ENCODE measurements at places on chromosomes 6 and 20.

DNA sequence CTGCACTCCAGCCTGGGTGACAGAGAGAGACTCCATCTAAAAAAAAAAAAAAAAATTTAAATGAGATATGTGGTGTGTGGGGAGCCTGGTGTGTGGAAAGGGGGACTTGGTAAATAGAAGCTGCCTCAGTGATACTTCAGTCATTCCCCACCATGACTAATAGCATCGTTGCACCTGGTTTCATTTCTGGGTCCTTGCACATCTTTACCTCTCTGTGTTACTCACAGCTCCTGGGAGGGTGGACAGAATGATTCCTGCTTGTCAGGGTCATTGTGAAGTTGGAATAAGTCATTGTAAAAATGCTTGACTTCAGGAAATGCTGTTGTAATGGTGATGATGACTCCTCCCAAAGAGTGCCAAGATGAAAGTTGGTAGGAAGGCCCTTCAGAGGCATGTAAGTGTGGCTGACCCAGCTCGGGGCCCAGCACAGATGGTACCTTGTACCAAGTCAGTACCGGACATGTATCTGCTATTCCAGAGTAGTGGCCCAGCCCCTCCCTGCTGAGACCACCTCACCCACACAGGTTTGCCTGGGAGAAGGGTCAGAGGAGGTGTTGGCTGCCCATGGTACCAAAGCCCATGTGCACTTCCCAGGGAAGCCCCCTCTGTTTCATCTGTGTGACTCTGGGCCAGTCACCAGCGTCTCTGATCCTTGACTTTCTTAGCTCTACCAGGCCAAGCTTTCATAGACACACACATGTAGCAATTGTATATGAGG, 48.4 kb downstream of the PLAGL2 start:
- no peak for DNase-seq

- no peak for DNase-seq
Measured at GRCh38 chr20:4544765-4545164, 176.9 kb upstream of the PRND start.

GRCh38 chr6:49565261-49565660, 14.8 kb downstream of the C6orf141 start:
- no peak for DNase-seq

DNA sequence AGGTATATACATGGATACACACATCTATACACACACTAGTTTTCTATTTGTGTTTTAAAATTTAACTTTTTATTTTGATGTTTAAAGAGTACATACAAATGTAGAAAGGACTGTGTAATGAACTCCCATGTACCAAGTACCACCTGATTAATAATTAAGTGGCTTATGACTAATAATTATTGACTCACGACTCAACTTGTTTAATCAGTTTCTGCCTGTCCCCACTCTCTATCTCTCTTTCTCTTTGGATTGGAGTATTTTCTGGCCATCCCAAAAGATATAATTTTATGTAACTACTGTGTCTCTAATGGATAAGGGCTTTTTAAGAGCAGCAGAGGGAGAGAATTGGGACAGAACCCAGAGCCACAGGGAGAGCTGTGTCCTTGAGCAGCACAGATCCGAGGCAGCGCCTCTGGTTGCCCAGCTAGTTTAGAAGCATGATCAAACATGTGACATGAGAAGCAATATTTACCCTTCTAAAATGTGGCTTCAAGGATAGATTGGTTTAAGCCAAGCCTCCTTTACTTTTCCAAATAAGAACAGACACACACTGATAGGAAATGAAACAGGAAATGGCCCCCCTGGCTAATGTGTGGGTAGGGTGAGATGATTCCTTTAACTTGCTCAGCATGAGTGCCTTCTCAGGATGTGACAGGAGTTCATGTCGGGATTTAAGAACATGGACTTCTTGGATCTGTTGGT, 81.0 kb downstream of the ERMARD start:
- no peak for DNase-seq

DNA sequence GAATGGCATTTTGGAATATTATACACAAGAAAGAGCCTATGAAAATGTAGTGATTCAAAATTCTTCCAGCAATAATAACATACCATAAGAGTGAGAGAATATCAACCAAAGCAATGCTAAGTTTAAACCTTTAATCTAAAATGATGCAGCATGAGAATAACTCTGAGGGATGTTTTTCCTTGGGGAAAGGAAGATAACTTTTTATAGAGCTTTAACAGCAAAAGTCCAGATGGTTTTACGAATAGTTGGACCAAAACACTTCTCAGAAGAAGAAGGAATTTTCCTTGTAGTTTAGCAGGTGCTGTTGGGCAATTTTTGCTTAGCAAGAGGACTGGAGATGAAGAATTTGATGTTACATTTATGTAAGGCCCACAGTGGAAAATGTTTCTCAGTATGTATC, 1503.2 kb downstream of the HACE1 start:
- DNase-seq = no peak

DNA sequence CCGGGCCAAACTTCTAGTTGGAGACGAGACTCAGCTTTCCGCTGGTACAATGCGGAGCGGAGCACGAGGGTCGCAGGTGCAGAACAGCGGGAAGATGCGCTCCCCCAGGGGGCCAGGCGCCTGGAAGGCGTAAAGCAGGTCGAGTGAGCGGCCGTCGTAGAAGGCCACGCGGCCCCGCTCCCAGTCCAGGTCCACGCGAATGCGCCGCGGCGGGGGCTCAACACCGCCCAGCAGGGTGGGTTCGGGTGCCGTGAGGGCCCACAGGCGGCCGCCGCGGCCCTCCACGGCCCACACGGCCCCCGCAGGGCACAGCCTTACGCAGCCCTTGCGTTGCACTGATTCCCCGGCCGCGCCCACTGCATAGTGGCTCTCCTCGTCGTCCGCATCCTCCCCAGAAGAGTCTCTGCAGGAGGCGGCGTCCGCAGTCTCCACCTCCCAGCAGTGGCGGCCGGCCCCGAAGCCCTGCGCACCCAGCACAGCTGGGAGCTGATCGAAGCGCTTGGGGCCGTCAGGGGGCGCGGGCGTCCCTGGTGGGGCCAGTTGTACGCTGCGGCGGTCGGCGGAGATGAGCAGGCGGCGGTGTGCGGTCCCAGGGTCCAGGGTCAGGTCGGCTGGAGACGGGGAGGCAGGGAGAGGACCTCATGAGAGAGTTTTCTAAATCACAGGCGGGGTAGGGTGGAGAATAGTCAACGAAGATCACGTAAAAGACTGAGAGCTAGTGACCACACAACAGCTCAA, 4.3 kb downstream of the PPP1R11 start:
- DNase-seq = peak; percentile 30

- no peak for DNase-seq
Measured at GRCh38 chr20:1840817-1841553, 54.2 kb upstream of the SIRPA start.

DNA sequence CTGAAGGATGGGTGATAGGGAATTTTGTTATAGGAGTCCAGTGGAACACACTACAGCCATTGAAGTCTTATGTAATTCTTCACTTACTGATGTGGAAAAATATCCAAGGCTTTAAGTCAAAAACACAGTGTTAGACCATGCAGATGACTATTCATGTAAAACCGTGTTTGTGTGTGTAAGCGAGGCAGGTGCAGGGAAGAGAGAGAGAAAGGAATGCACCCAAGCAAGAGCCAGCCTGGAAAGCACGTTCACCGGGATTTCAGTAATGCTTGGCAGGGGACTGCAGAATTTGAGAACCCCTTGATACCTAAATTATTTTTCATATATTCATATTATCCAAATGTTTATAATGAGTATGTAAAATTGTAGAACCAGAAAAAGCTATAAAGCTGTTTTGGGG, 17.9 kb downstream of the RALGAPA2 start:
- DNase-seq = no peak

GRCh38 chr6:138211601-138212000, 6.7 kb downstream of the PBOV1 start:
- no peak for DNase-seq

- DNase-seq = peak; percentile 71
Measured at GRCh38 chr6:26155061-26155930, 68.1 kb downstream of the HFE start.

GRCh38 chr6:156828280-156828703, 51.1 kb downstream of the ARID1B start:
- no peak for DNase-seq

- DNase-seq = peak; percentile 76
Measured at GRCh38 chr6:33082702-33083101, 6.9 kb downstream of the HLA-DPB1 start.

DNA sequence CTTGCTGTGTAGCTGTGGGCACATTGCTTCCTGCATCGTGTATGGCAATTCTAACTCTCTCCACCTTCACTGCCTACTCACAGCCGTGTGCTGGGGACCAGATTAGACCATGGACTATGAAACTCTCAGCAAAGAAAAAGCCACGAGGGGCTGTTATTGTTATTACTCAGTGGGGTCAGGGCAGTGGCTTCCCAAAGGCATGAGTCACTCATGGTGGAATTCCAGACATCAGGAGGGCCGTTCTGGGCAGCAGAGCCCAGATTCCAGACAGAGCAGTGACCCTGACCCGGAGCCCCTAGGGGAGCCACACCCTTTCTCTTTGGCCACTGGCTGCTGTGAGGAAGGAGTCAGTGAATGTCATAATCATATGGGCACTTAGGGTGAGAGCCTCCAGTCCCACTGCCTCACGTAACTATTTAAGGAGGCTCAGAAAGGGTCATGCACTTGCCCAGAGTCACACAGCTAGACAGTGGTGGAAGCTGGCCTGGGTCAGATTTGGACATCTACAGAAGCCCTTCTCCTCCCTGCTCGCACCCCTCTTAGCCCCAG, 22.2 kb upstream of the CCN5 start:
- DNase-seq = no peak

- no peak for DNase-seq
Measured at GRCh38 chr6:4599924-4600323, 176.3 kb upstream of the CDYL start.

DNA sequence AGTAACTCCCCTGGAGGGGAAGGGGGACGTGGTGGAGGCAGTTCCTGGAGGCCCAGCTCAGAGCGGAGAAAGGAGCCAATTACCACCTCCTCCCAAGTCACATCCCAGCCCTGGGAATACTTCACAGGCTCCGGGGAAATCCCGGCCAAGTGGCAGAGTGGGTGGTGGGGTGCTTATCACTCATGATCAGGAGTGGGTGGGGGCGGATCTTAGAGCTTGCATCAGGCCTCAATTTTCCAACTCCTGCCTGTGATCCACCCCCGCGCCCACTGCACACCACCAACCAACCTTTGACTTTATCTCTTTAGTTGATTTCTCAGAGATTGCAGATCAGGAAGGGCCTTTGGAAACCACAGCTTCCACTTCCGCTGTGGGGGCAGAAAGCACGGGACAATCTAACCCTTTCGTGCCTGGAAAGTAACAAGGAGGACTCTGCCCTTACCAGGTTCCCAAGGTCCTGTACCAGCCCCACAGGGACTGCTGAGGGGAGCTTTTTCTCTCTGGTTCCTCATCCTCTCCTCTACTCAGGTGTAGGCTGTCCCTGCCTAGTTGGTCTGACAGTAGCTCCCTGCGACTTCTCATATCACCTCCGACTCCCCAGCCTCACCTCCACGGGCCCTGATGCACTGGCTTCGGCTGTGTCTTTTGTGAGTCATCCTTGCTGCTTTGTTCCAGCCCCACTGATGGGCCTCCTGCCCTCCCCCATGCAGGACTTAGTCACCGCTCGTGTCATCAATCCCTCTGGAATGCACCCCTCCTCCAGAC, 24.9 kb upstream of the IER3 start:
- peak; percentile 74 for DNase-seq

- peak; percentile 70 for DNase-seq
Measured at GRCh38 chr6:26536571-26537159, 1.5 kb upstream of the HMGN4 start.

DNA sequence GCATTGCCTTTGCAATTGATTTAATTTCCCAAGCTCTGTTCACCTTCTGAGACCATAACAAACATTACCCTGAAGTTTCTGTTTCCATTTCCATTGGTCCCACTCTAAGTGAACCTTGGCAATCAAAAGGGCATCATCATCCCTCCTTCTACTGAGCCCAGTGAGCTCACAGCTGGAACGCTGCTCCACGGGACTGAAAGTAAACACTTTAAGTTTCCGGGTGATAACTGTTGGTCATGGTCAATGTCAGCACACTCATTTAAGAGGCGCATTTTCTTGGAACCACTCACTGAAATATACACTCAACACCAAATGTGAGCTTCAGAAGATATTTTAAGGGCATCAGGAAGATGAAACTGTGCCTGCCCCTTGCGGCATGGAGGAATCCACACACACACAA, 37.1 kb upstream of the RPS6KA2 start:
- no peak for DNase-seq

DNA sequence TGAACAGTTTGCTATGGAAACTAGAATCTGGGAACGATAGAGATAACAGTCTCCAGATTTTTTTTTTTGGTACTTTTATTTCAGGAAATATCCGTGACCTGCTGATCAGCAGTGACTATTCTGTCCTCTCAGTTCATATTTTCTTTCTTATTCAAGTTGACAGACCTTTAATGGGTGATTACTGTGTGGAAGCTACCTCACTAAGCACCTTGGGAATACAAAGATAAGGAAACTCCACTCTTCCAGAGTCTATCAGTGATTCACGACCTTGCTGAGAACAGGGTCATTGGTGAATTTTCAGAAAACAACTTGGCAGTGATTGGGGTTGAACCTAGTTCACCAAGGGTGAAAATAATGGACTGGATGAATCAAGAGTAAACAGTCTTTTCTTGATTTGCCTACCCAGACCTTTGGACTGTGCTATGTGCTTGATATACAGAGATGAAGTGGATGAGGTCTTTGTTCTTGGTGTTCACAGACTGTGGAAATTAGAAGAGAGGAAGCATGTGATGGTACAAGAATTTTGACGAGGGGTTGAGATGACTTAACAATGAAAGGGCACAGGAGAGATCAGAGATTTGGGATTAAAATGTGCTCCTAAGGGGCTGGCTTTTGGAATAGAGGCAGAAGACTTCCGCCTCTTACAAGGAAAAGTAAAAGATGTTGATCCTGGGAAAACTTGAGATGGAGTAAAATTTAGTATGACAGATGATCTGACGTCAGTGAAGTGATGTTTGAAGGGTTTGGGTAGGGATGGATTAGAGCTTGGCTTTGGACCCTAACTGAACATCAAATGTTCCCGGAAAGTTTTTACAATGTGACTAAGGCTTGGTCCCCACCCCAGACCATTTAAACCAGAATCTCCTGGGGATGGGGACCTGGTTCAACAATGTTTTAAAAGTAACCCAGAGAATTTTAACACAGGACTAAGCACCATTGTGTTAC, 1.2 kb downstream of the KAT14 start:
- DNase-seq = peak; percentile 23

DNA sequence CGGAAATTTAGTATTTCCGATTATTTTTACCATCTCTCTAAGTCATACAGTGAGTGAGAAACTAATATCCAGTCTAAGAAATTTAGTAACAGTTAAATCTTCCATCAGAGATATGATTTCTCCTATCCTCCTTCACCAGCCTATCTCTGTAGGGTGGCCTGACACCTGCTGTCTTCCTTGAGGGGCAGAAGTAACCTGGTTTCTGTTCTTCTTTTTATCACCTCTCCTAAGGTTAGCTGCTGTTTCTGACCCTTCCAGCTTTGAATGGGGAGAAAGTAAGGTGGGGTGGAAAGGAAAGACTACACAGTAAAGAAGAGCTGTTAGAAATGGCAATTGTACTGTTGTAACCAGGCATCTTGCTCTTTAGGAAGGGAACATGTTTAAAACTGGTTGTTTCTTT, 447.7 kb downstream of the PHF3 start:
- no peak for DNase-seq

Measured in hematopoietic multipotent progenitor cell treated with erythropoietin and hydrocortisone succinate and interleukin-3 and kit ligand, for 6 days (in vitro differentiated cells).